ENCODE measurements at places on chromosomes 16 and 17. TPM values are rescaled to one million over a fixed set of nuclear protein-coding genes. Genes with fewer than 3 reads are reported as not detected.

Gene CASKIN1
- 0.06 TPM for total RNA-seq

Gene EPX
- not detected for total RNA-seq

Gene DYNLRB2
- not detected for total RNA-seq

- DNase-seq: no peak
Observed at GRCh38 chr17:17411692-17412091, 65.1 kb upstream of the MED9 start.

Gene BCAR1
- 61.7 TPM for total RNA-seq

Gene CES1
- total RNA-seq: 293 TPM

Data from upper lobe of right lung (tissue), 1 donor.